Activated CD4-positive, alpha-beta T cell treated with anti-CD3 and anti-CD28 coated beads for 24 hours (primary cell): ENCODE measurements at places on chromosomes 1 and 21.

- DNase-seq = no peak
These were observed 6.2 kb downstream of the TMEM59 start for GRCh38 chr1:54046671-54047383.

DNA sequence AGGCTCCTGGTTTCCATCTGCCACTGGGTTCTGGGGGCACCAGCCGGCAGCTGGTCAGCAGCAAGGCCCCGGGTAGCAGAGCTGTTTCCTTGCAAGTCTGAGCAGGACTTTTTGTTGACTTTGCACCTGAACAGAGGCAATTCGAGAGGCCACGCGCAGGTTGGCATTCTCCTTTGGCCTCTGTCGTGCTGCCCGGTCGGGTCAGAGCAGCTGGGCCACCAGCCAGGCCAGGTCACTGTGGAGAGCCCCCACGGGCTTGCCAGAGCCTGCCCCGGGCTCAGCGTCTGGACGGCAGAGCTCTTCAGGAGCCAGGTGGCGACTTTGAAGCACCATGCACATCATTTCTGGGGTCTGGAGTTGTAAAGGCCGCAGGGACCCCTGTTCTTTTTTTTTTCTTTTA, 28.4 kb upstream of the TMEM52 start:
- no peak for DNase-seq

- DNase-seq = no peak
These were observed 68.7 kb upstream of the ROR1 start for GRCh38 chr1:63705078-63705477.

DNA sequence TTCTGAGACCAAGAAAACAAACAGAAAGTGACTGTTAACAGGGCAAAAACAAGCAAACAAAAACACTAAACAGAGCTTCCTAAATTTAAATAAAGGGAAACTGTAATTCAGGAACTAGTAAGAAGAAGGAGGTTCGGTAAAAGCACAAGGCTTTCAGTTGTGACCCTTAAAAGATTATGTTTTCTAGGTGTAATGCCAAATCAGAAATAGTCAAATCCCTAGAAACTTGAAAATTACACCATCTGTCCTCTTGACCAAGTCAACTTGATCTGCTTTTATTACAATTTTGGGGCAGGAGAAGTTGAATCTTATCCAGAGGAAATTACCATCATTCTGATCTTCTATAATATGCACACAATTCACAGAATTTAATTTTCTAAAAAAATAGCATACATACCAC, 754.0 kb upstream of the ADGRL4 start:
- DNase-seq = no peak

- no peak for DNase-seq
These were observed 119.4 kb upstream of the PRMT6 start for GRCh38 chr1:106937104-106937503.

GRCh38 chr1:174976436-174977108, 23.2 kb upstream of the CACYBP start:
- DNase-seq = no peak

DNA sequence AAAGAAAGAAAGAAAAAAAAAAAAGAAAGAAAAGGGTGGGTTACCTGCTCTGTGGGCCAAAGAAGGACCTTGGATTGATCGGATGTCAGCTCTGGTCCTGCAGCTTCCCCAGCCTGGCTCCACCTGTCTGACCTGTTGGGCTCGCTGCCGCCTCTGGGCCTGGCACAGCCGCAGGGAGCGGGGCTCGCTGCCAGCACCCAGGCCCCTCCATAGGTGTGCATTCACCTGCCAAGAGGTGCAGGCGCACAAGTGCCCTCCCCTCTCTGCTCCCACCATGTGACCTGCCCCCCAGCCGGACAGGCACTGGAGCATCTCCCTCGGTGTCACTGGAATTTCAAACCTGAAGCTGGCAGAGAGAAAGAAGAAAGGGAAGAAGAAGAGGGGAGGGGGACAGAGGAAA, 33.1 kb upstream of the GPR157 start:
- no peak for DNase-seq

DNA sequence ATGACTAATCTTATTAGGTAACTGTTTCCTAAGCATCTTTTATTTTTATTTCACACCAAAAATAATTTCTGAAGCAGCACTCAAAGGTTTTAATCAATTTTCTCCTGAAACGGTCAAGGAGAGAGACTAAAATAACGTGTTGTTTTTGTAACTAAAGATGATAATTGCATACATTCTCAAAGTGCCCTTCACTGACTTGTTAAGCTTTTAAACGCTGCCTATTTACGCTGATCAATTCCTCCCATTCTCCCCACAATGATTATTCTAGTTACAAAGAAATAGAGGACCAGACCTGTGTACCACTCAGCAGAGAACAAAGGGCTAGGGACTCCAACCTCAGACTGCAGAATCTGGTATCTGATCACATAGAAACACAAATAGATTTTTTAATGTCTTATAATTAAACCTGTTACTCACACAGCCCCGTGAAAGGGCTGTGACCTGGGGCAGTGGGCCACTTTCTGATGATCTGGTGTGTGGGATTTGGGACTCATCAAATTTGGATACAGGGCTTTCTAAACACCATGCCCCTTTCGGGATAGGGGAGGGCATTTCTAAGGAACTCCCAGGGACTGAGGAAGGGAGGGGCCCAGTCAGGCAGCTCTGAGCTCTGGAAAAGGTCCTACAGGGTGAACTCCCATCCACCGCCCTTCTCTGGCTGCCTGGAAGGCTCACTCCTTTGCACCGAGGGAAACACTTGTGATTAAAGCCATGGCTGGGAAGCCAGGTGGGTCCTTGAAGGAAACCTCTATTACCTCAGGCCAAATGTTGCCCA, 65.2 kb downstream of the BCAR3 start:
- no peak for DNase-seq

DNA sequence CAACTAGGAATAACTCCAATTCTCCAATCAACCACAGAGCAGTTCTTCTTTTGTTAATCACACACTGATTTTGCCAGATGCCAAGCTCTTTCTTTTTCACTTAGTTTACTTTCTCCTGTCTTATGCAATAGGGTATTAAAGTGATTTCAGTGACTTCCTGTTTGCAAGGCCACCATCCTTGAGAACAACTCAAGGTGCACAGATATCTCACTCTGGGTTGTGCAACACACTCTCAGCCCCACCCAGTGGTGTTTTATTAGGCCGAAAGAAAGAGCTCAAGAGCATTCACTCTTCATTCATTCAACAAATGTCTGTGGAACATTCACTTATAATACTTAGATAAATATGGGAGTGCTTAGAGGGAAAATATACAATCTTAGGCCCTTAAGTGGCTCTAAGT, 352.5 kb downstream of the ZNF326 start:
- no peak for DNase-seq

DNA sequence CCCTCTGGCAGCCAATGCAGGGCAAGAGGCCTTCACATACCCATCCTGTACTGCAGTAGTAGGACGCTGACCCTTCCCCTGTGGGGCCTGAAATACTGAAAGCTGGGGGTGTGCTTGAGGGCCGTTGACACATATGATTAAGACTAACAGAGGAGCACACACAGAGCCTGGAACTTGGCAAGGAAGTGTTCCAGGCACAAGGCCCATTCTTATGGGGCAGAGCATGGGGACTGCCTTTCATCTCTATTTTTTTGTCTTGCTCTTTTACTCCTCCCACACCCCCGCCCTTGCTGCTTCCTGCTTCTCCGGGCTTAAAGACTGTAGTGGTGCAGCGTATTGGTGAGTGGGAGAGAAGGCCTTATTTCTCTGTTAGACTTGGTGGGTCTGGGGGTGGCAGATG, 137.4 kb downstream of the BACH1 start:
- peak; percentile 21 for DNase-seq

- DNase-seq = no peak
These were observed 32.5 kb upstream of the KCNA3 start for GRCh38 chr1:110707232-110707631.

- DNase-seq = no peak
These were observed 23.3 kb upstream of the SRSF10 start for GRCh38 chr1:24003331-24003972.

DNA sequence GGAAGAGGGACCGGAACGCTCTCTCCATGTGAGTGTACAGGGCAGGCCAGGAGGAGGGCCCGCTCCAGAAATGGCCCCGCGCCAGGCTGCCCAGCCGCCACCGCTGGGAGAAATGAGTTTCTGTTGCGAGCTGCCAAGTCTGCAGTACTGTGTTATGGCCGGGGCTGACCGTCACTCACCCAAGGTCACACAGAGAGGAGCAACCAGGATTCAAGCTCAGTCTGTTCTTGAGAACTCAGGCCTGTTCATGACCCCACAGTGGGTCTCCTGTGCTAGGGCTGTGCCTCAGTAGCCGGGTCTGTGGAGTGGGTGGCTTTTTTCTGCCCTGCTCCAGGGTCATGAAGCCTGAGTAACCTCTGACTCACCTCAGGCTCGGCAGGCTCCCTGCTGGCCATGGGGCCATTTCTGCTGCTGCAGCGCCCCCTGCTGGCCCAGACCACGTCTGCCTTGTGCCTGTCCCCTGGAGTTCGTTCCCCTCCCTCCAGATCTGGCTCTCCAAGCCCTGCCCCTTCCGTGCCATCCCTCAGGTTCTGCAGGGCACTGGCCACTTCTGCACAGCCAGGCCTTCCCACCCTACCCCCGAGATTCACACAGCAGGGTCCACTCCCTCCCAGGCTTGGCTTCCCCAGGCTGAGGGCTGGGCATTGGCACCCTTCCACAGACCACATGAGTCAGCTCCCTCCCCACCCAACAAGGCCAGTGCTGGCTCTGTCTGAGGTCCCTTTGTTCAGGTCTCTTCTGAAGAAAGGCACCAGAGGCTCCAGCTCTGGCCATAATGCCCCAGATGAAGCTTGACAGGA, 51.8 kb downstream of the EDN2 start:
- peak; percentile 79 for DNase-seq

GRCh38 chr1:171343727-171344472, 29.9 kb downstream of the FMO4 start:
- DNase-seq = no peak

DNA sequence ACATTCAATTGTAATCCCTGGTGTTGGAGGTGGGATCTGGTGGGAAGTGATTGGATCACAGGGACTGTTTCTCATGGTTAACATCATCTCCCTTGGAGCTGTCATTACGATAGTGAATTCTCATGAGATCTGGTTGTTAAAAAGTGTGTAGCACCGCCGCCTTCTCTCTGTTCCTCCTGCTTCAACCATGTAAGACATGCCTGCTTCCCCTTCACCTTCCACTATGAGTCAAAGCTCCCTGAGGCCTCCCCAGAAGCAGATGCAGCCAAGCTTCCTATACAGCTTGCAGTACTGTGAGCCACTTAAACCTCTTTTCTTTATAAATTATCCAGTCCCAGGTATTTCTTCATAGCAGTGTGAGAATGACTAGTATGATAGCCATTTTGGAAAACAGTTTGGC, 30.1 kb upstream of the TRIM62 start:
- no peak for DNase-seq

DNA sequence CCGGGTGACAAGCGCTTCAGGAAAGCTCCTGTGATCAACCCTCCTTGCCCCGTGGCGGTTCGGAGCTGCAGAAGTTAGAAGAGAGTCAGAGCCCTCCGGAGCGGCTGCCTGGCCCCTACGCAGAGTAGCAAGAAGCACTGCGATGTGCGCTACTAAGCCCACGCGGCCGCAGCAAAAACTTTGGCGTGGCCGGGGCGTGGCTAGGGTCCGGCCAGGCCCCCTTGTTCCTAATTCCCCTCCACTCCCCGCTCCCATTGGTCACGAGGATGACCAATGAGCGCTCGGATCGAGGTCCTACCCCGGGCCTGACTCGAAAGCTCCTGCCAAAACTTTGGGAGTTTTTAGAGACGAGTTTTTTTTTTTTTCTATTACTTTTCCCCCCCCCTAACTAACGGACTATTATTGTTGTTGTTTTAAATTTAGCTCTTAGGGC, at the start of gene HLX:
HLX (plus strand) TSS at position 368 of the 433 bp plus-strand sequence. CDS start 415 bp downstream, outside the sequence.
- DNase-seq = no peak

- no peak for DNase-seq
These were observed 33.3 kb upstream of the CSF1 start for GRCh38 chr1:109877317-109877771.

DNA sequence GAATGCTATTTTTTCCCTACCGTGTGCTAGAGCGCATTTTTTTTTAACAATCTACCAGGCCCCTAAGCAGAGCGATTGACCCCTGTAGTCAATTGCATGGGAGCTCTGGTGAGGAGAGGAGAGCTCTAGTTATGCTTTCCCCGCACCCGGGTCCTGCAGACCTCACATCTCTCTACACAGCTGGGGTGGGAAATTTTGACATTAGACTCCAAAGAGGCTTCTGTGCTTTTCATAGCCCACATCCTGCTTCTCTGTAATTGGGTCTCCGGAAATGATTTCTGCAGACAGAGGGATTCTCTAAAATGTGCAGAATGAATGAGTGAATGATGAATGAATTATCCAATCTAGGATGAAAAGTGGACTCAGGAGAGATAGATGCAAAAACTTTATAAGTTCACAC, 41.5 kb upstream of the DUSP10 start:
- no peak for DNase-seq

DNA sequence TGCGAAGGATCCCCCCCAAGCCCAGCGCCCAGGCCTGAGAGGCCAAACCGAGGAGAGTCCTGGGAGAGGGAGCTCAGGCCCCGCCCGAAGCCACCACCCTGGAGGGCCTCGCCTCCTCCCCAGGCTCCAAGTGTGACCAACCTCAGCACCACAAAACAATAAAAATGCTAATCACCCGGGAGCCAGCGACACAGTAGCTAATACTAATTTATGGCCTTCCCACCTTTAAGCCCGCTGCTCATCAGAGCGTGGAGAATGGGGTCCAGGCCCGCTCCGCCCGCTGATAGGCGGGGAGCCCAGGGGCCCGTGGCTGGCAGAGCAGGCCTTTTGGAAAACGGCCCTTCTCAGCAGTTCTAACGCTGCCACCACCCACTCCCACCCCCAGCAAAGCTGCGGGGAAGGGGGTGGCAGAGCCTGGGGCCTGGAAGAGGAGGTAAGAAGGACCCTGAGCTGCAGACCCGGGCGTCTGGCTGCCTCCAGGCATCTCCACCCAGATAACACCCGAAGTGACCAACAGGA, 20.4 kb upstream of the TAS1R2 start:
- no peak for DNase-seq

GRCh38 chr1:204920511-204920910, 49.8 kb downstream of the NFASC start:
- DNase-seq = no peak

DNA sequence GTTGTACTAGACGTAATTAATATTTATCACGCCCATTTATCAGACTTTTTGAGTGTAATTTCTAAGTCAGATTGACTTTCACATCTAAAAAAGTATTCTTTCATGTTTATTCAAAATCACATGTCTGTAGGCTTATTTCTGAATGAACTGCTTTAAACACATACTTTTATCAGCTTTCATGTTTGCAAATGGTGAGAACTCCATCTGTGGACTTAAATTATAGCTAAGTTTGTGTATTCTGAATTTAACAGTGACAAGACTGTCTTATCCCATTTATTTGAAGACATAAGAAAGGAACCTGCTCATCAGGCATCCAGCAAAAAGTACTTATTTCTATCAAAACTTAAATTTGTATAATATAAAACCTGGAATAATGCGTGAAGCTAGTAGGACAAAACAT, 69.3 kb downstream of the DENND1B start:
- no peak for DNase-seq

DNA sequence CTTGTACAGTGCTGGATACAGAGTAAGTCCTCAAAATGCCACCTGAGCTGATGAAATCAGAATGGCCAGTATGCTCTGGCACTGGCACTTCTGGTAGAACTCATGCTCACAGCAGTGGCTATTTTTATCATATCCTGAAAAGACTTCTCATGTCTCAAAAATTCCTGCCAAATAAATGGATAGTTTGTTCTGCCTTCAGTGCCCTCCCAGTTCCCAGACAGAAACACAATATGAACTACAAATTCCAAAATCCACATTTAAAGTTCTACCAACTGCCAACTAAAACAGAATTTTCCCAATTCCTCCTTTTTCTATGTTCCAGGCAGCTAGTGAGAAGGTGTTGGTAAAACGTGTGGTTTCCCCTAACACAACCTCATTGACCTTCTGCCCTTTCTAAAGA, 51.4 kb upstream of the RGS1 start:
- no peak for DNase-seq
